ENCODE measurements at places on chromosomes 11 and 22. TPM values are rescaled to one million over a fixed set of nuclear protein-coding genes. Genes with fewer than 3 reads are reported as not detected.

Gene TSSK2
- total RNA-seq, result not detected

Gene SLC22A6
- total RNA-seq, result not detected

Gene OR52A1
- total RNA-seq, result not detected

Gene DDIAS
- 23.5 TPM for total RNA-seq

Gene SOX6
- 11.1 TPM for total RNA-seq

Gene LDHAL6A
- not detected for total RNA-seq

Gene VSIG2
- 0.80 TPM for total RNA-seq

- no peak overlapping the region for H3K4me3 ChIP-seq
- H3K4me1 ChIP-seq, result no peaks in the 10 kb centered on the region
- no peaks in the 10 kb centered on the region for H3K36me3 ChIP-seq
- no peak for DNase-seq
These were observed 80.3 kb downstream of the ALX4 start for GRCh38 chr11:44229624-44230023.

DNA sequence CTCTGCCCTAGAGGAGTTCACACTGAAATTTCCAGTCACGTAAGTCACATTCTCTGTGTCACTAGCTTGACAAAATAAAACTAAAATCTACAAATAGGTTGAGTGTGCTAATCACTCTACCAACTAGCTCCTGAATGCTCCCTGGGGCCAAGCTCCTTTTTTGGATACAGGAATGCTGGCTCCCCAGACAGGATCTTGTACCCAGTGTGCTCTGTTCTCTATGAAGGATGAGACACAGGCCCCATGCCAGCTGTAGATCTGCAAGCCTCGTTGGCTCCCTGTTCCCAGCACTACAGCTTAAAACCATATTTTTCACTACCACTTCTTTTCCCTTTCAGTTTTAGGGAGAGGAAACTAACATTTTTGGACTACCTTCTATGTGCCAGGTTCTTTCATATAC is 3.7 kb upstream of the IPO7 start:
- peak overlapping the region; percentile 51 for H3K4me3 ChIP-seq
- no peaks in the 10 kb centered on the region for H3K27me3 ChIP-seq
- no peaks in the 10 kb centered on the region for H3K36me3 ChIP-seq
- peaks cover 51% of the 10 kb centered on the region for H3K4me1 ChIP-seq

DNA sequence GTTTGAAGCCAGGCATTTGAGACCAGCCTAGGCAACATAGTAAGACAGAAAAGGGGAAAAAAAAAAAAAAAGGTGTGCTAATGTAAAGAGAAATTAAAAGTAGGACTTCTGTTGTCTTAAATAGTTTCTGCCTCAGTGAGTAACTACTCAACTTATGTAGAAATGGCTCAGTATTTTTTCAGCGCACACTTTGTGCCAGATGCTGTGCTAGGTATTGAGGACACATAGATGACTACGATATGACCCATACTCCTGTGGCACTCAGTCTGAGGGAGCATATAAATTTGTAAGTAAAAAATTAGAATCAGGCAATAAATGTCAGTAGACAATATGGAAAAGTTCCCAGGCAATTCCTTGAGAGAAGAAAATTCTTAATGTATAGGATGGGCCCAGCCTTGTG is 93.9 kb downstream of the YAP1 start:
- H3K27ac ChIP-seq, result no peak overlapping the region
- H3K27me3 ChIP-seq, result no peaks in the 10 kb centered on the region
- H3K4me3 ChIP-seq, result no peak overlapping the region
- DNase-seq, result no peak
- H3K4me1 ChIP-seq, result peaks cover 32% of the 10 kb centered on the region

- H3K27ac ChIP-seq, result no peak overlapping the region
- no peak overlapping the region for H3K4me3 ChIP-seq
- DNase-seq, result no peak
- H3K27me3 ChIP-seq, result no peaks in the 10 kb centered on the region
- no peaks in the 10 kb centered on the region for H3K36me3 ChIP-seq
These were observed 21.3 kb upstream of the DRG1 start for GRCh38 chr22:31378123-31378522.

- H3K4me1 ChIP-seq, result peaks cover 13% of the 10 kb centered on the region
- H3K36me3 ChIP-seq, result no peaks in the 10 kb centered on the region
- peaks cover 39% of the 10 kb centered on the region for H3K27me3 ChIP-seq
These were observed 68.2 kb upstream of the SHISAL1 start for GRCh38 chr22:44380756-44381486.

GRCh38 chr11:121435551-121436511 is 16.3 kb upstream of the SORL1 start:
- no peaks in the 10 kb centered on the region for H3K36me3 ChIP-seq
- H3K27ac ChIP-seq, result no peak overlapping the region
- no peaks in the 10 kb centered on the region for H3K4me1 ChIP-seq
- H3K4me3 ChIP-seq, result no peak overlapping the region

DNA sequence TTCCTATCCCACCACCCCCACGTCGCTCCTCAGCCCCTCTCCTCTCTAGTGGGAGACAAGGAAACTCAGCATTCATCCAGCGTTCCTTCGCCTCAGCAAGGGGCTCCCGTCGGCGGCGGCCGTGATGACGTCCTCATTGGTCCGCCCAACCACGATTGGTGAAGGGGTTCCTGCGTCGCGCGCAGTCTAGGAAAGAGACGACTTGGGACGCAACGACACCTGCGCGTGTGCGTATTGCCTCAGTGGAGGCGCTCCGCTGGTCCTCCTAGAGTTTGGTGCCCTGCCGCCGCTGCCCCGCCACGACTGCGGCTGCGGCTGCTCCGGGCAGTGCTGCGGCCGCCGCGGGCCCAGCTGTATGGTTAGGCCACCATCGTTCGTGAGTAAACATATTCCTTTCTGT is 56.6 kb downstream of the CCDC81 start:
- no peak for DNase-seq
- H3K4me3 ChIP-seq, result no peak overlapping the region
- no peak overlapping the region for H3K27ac ChIP-seq
- H3K4me1 ChIP-seq, result no peaks in the 10 kb centered on the region
- H3K27me3 ChIP-seq, result no peaks in the 10 kb centered on the region

- no peak overlapping the region for H3K27ac ChIP-seq
- no peak overlapping the region for H3K4me3 ChIP-seq
- DNase-seq, result peak; percentile 20
- no peaks in the 10 kb centered on the region for H3K27me3 ChIP-seq
These were observed 1074.9 kb downstream of the FAM181B start for GRCh38 chr11:81658722-81659121.

DNA sequence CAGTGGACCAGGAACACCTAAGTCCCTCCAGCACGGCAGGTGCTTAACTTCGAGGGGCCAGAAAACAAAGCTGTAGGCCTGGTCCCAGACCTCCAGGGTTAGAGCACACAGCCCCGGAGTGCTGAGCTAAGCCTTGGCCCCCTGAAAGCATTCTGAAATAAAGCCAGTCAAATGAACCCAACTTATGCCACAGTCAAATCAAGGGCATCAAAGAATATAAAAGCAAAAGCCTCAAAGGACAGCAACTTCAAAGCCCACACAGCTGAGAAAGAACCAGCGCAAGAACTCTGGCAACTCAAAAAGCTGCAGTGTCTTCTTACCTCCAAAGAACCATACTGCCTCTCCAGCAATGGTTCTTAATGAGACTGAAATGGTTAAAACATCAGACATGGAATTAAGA is 39.1 kb downstream of the TMEM123 start:
- H3K27me3 ChIP-seq, result no peaks in the 10 kb centered on the region
- no peak for DNase-seq
- H3K27ac ChIP-seq, result no peak overlapping the region

- H3K27ac ChIP-seq, result no peak overlapping the region
- no peak for DNase-seq
- H3K4me3 ChIP-seq, result no peak overlapping the region
- H3K27me3 ChIP-seq, result no peaks in the 10 kb centered on the region
- H3K4me1 ChIP-seq, result no peaks in the 10 kb centered on the region
These were observed 13.8 kb downstream of the SEC14L3 start for GRCh38 chr22:30457981-30458380.

DNA sequence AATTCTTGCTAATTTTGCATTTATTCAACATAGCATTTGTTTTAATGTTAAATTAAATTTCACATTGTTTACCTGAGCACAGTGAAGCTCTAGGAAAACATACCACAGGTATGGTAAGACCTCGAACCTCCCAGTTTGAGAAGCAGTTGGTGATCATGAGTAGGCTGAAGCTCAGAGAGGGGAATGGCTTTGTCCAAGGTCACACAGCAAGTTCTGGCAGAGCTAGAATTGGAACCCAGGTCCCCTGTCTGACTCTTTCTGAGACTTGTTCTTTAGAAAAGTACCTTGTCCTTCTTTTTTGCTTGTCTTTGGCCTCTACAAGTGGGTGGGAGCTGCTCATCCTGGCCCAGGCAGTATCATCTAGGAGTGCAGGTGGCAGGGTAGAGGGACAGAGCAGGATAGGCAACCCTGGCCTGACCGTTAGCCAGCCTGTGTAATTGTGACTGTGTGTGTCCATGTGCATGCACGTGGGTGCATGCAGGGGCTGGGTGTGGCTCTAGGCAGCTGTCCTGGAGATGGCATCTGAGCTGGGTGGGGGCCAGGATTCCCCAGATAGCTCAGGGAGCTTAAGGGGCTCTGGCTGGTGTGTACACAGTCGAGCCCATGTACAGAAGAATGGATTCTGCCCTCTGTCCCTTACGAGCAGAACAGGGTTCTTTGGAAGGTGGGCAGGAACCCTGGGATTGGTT is 21.6 kb downstream of the PHLDB1 start:
- DNase-seq, result no peak
- no peaks in the 10 kb centered on the region for H3K27me3 ChIP-seq

GRCh38 chr11:8697054-8697453 is 14.5 kb downstream of the RPL27A start:
- no peak overlapping the region for H3K27ac ChIP-seq
- peaks cover 55% of the 10 kb centered on the region for H3K36me3 ChIP-seq
- no peak overlapping the region for H3K4me3 ChIP-seq
- no peak for DNase-seq
- no peaks in the 10 kb centered on the region for H3K27me3 ChIP-seq

DNA sequence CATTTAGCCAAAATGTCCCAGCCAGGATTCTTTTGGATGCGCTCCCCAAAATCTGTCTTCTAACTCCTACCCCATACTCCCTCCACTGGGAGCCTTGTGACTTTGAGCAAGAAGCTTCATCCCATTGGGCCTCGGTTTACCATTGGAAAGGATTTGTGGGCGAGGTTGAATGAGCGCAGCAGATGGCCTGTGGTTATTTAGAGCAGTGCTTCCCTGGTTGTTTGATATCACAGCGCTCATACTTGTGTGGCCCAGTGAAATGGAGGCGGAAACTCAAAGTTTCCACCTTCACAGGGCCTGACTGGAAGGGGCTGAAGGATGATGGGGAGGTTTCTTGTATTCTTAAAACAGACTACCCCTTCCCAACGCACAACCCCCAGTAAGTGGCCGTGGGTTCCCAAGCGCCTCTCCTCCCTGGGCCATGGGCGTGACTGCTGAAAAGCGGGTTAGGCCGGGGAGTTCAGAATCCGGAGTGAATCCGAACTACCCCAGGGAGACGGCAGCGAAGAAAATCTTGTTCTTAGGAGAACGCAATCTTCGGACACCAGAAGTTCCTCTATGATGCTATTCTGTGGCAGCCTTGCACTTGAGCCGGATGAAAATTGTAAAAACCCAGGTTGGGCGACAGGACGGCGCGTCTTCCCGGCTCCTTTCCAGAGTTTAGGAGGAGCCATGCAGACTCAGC is 1.2 kb upstream of the ATF4 start:
- no peak for DNase-seq
- H3K4me3 ChIP-seq, result peak overlapping the region; percentile 100
- H3K36me3 ChIP-seq, result peaks cover 27% of the 10 kb centered on the region
- peak overlapping the region; percentile 100 for H3K27ac ChIP-seq
- no peaks in the 10 kb centered on the region for H3K27me3 ChIP-seq
- peaks cover 44% of the 10 kb centered on the region for H3K4me1 ChIP-seq

DNA sequence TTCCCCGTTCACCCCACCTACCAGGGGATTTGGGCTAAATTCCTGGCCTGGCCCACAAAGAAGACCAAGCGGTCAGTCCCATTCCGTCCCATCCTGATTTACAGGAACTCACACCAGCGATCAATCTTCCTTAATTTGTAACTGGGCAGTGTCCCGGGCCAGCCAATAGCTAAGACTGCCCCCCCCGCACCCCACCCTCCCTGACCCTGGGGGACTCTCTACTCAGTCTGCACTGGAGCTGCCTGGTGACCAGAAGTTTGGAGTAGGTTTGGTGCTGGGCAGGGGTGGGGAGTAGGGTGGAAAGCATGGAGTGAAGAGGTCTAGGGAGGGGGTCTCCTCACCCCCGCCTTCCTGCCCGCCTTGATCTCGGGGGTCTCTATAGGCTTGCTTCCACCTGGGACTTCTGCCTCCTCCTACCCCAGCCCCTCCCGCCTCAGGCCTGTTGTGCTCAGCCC is at the start of gene SERPING1:
Gene SERPING1, plus strand, starts transcription at position 225 of the 455 bp plus-strand sequence. CDS start 586 bp downstream, outside the sequence.
- H3K36me3 ChIP-seq, result no peaks in the 10 kb centered on the region
- no peak for DNase-seq
- peak within 1 kb of the TSS; percentile 57 for H3K4me3 ChIP-seq
- no peak within 1 kb of the TSS for H3K27ac ChIP-seq
- no peaks in the 10 kb centered on the region for H3K27me3 ChIP-seq

DNA sequence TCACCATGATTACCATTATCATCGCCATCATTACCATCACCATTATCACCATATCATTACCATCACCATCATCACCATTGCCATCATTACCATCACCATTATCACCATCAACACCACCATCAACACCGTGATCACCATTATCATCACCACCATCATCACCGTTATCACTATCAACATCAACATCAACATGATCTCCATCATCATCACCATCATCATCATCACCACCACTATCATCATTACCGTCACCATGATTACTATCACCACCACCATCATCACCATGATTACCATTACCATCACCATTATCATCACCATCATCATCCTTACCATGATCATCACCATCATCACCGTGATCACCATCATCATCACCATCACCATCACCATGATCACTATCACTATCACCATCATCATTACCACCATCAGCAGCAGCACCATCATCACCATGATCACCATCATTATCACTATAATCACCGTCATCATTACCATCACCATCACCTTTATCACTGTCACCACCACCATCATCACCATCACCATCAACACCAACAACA is 753.7 kb downstream of the BRD1 start:
- no peak for DNase-seq
- H3K36me3 ChIP-seq, result no peaks in the 10 kb centered on the region
- H3K4me1 ChIP-seq, result no peaks in the 10 kb centered on the region
- no peak overlapping the region for H3K4me3 ChIP-seq
- no peak overlapping the region for H3K27ac ChIP-seq
- H3K27me3 ChIP-seq, result peaks cover 56% of the 10 kb centered on the region

DNA sequence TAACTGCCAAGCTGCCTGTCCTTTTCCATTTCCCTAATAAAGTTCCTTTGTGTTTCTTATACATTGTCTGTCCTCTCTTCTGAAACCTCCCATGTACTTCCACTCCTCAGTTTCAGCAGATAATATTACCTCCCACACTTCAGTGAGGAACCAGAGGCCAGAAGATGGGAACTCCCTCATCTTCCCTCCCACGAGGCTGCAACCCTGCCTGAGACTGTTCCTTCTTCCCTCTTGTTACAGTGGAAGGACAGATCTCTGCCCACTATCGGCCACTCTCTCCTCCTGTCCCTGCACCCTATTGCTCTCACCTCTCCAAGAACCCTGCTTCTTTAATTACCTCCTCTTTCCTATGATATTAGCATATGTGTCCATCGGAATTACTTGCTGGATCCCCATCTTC is 38.1 kb upstream of the SWAP70 start:
- no peaks in the 10 kb centered on the region for H3K4me1 ChIP-seq
- H3K27ac ChIP-seq, result no peak overlapping the region
- H3K36me3 ChIP-seq, result no peaks in the 10 kb centered on the region
- DNase-seq, result no peak
- no peaks in the 10 kb centered on the region for H3K27me3 ChIP-seq
- H3K4me3 ChIP-seq, result no peak overlapping the region
